ENCODE measurements at places on chromosomes 16 and 17.

GRCh38 chr17:44779211-44780025 lies 20.6 kb downstream of the ADAM11 start:
- peak; percentile 78 for DNase-seq

DNA sequence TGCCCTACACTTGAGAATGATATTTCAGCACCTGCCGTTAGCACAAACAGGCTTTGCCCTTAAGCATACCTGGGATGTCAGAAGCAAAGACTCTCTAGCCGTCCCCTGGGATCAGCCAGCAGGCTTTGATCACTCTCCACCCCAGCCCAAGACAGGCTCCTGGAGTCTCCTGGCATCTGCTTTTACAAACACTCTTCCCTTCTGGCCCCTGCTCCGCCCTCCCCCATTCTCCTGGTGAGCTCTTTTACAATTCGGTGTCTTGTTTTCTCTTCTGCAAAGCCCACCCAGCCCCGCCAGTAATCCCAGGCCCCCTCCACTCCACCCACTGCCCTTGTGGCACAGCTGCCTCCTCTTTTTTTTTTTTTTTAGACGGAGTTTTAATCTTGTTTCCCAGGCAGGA lies 50.4 kb downstream of the KATNIP start:
- no peak for DNase-seq

DNA sequence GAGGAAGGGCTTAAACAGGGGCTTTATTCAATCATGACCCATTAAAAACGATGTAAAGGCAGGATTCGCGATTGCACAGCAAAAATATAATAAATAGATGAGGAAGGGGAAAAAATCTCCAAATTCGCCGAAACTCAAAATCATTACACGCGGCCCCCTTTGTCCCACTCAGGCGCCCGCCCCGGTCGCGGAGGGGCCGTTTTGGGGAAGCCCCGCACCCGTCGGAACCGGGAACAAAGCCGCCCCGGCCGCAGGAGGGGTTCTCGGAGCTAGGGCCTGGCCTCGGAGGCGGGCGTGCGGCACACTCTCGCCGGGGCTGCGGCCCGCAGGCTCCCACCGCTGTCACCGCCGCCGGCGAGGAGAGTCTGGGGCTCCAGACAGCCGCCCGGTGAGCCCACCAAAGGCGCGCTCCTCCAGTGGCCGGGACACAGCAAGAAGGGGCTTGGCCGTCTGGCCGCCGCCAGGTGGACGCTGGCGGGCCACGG lies 521 bp downstream of the C16orf87 start:
- peak; percentile 51 for DNase-seq

GRCh38 chr17:77772461-77772897 lies 186.0 kb upstream of the TNRC6C start:
- DNase-seq: peak; percentile 57

DNA sequence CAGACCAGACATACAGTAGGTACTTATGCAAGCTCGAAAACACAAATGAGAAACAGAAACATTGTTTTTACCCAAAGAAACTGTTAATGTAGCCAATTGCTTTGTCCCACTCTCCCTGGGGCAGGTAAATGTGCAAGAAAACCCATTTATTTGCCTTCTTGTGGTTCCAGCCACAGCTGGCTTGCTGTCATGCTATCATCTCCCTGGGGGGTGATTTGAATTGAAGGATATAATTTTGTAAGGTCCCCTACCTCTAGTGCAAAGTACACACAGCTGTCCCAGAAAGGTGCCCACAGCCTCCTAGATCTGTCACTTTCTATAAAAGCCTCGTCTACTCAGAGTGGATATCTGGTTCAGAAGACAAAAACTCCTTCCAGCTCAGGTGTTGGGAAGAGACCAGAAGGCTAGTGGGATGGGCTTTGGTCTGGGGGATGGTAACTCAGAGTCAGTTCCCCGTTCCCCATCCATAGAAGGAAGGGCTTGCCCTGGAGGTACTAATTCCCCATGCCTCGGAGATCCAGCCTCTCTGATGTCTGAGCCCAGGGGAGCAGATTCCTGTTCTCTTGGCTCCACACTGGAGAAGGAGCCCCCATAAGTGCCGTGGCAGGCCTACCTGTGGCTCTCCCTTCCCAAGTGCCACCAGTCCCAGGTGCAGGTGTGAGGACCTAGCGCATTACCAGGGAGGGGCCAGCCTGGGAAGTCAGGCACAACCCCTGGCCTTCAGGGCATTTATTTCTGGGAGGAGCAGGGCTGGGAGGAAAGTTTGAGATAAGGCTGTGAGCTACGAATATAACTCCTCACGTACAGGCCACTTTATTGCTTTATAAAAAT lies 2.4 kb upstream of the PRR15L start:
- no peak for DNase-seq

DNA sequence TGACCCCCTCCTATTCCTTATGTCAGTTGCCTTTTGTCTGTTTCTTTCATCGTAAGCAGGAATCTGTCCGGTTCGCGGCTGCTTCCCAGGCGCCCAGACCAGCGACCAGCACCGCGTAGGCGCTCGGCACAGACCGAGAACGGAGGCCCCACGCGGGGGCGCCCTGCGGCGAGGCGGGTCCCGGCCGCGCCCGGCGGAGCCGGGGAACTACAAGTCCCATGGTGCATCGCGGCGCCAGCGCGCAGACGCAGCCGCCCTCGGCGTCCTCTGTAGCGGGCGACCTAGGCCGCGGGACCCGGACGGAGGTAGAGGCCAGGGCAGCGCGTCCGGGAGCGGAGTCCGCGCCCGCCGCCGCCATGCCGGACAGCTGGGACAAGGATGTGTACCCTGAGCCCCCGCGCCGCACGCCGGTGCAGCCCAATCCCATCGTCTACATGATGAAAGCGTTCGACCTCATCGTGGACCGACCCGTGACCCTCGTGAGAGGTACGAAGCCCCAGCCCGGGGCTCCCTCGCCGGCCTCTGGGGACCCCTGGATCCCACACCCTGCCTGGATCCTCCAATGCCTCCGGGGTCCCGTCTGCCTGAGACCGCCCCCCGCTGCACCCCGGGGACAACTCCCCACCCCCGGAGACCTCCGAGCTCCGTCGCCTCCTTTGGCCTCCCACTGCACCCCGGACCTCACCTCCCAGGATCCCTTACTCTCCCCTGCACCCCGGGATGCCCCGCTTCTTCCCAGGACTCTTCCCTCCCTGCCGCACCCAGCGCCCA lies at the start of gene NDUFB10:
Gene NDUFB10, plus strand, starts transcription at position 270 of the 771 bp plus-strand sequence. Its CDS starts 87 bp downstream, at position 357.
- DNase-seq: peak; percentile 96

DNA sequence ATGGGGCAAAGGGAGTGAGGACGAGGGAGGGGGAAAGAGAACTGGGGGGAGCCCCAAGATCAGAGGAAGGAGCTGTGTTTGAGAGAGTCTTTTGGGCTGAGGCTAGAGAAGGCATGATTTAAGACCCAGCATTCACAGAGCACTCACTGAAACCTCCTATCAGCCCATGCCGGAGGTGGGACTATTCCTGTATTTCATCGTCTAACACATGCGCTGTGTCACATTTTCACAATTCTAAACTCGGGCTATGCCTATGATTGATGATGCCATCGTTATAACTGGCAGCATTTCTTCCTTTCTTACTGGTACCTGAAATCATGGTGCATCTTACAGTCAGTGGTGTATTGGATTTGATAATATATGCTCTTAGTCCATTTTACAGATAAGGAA lies 3.5 kb downstream of the FAM171A2 start:
- no peak for DNase-seq

- DNase-seq: no peak
Measured at GRCh38 chr17:5629128-5629527, 44.8 kb upstream of the NLRP1 start.

DNA sequence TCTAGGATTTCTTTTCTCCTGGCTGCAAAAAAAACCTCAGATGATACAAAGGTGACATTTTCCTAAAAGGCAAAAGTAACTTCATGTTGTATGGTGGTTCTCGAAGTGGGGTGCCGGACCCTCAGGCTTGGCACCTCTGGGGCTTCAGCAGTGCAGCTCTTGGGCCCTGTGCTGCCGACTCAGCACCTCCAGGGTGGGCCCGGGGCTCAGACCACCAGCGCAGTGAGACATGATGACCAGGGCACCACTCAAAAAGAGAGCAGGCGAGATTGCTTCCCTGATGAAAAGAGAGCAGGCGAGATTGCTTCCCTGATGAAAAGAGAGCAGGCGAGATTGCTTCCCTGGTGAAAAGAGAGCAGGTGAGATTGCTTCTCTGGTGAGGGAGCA lies 98.7 kb upstream of the ZNF750 start:
- no peak for DNase-seq

- no peak for DNase-seq
Measured at GRCh38 chr16:4160658-4161430, 44.6 kb upstream of the ADCY9 start.

GRCh38 chr16:51053775-51054174 lies 97.3 kb downstream of the SALL1 start:
- DNase-seq: no peak

- peak; percentile 53 for DNase-seq
Measured at GRCh38 chr17:60390925-60391470, 935 bp downstream of the USP32 start.

GRCh38 chr17:74858672-74859458 lies 820 bp downstream of the GRIN2C start:
- DNase-seq: no peak

DNA sequence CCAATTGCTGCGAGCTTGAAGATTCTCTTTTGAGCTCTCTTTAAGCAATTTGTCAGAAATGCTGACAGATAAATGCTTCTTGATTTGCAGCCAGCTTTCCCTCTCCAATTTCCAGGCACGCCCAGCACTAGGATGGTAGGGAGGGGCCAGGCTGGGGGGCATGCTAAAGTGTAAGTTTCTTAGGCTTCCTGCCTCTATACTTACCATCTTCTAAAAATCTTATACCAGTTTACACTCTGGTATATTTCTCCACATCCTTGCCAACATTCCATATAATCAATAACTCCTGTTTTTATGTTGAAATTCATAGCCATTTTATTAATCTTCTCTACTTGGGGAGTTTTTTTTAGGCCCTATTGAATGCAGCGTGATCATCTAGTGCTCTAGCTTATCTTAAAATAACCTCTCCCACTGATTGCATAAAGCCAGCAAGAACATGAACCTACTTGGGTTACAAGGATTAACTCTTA lies 17.5 kb downstream of the ACSF2 start:
- DNase-seq: no peak

DNA sequence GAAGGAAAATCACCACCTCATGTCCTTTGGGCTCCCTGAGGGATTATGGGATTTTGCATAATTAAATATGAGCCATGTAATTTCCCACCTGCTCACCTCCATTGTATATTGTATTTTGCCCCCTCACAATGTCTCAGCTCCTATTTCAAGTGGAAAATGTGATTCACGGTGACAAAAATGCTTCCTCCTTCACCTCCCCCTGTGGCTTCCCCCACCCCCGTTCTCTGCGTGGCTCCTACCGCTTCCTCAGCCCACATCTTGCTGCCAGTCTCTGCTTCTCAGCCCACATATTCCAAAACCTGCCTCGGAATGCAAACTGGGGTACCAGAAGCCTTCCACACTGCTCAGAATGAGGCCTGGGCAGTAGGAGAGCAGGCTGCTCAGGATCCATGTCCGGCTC lies 394.5 kb upstream of the C16orf82 start:
- no peak for DNase-seq

- no peak for DNase-seq
Measured at GRCh38 chr16:89133457-89134127, 38.0 kb upstream of the CDH15 start.

DNA sequence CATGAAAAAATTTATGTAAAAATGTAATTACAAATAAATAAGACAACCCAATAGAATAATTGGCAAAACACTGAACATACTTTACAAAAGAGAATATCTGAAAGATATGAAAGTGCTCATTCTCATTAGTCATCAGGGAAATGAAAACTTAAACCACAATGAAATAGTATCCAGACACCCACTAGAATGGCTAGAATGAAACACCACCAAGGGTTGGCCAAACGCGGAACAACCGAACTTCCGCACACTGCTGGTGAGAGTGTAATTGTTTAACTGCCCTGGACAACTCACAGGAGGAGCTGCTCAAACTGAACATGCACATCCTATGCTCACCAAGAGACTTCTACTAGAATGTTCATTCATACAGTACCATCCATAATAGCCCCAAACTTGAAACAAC lies 5.8 kb upstream of the ZDHHC7 start:
- DNase-seq: peak; percentile 63

DNA sequence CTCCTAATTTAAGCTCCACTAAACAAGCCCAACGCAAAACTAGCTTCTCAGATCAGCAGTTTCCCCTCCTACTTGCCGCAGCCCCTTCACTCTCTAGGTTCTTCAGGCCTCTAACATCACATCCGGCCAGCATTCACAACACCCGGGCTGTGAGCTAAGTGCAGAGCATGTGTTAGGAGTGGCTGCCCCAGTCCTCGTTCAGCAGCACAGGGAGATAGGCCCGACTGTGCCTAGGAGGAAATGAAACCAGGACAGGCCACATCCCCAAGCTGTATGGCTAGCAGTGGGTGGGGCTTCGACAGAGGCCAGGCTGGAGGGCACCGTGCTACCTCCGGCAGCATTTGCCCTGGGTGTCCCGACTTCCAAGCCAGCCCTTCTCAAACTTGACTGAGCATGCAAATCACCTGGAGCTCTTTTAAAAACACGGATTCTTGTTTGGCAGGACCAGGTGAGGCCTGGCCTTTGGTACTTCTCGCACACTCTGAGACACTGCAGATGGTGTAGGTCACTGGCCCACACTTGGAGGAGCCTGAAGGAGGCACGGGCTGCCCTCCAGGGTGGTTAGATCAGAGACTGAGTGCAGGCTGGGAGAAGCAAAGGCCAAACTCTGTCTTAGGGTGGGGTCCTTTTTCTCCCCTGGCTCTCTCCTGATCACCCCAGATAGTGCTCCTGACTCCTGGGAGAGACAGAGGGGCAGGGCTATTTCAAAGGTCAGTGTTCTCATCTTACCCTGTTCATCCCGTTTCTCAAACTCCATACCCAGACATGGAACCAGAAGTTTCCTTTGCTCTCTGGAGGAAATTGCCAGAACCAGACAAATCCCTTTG lies 202.0 kb downstream of the C16orf78 start:
- DNase-seq: peak; percentile 92

GRCh38 chr16:66070140-66070917 lies 296.2 kb upstream of the CDH5 start:
- no peak for DNase-seq

DNA sequence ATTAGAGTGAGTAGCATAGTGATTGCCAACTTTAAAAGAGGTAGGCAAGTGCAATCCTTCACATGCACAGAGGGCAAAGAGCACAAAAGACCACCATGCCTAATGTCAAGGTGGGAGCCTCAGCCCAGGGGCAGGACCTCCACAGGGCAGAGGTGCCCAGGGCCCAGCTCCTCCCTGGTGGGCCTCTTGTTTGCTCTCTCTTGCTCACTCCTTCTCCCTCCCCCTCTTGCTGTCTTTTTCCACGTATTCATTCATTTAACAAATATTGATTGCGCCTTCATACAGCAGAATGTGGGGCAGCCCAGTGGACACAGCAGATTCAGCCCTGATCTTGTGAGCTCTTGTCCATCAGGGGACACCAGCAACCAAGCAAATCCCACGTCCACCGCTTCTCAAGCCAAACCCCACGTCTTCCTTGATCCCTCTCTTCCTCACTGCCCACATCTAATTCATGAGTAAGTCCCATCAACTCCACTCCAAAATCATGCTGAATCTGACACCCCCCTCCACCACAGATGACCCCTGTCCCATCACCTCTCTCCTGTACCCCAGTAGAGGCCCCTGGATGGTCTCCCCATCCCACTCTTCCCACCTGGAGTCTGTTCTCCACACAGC lies 44.1 kb upstream of the RPL38 start:
- DNase-seq: no peak

Data from GM12865 (cell line).